ENCODE measurements at places on chromosomes 2 and 18. TPM values are rescaled to one million over a fixed set of nuclear protein-coding genes. Genes with fewer than 3 reads are reported as not detected.

DNA sequence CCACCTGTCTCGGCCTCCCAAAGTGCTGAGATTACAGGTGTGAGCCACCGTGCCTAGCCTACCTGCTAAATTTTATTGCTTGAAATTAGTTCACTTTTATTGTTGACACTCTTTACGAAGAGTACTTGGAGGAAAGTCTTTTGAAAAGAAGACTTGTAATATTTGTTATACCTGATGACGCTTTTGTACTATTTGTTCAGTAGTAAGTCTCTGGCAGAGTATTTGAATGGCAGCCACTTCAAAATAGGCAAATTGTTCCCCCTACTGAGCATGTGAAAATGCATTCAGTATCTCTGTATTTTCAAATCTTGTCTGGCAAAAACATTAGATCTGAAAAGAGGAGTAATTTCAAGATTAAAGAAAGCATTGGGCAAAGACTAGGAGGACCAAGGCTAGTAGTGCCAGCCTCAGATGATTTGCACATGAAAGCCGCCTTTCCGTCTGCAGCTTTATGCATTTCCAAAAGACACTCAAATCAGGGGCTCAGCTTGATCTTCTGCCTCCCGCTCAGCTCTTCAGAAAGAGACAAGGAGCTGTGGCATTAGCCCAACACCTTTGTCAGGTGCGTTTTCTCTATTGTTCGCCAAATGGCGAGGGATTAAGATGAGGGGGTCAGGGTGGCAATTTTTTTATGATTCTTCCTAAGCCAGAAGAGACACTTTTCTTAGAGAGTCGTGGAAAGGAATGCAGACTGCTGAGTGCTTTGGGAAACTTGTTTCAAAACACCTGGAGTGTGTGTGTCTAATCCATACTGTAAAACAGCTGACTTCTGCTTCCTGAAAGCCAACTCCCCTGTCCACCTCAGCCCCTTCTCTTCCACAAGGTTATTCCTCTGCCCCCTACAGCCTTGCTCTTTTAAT, 18.8 kb upstream of the FOXI3 start:
- peaks cover 6% of the 10 kb centered on the region for H3K4me1 ChIP-seq
- no peak overlapping the region for H3K27ac ChIP-seq
- no peak overlapping the region for H3K4me3 ChIP-seq
- no peaks in the 10 kb centered on the region for H3K36me3 ChIP-seq

- H3K27ac ChIP-seq, result no peak overlapping the region
- H3K36me3 ChIP-seq, result no peaks in the 10 kb centered on the region
- H3K4me1 ChIP-seq, result peaks cover 3% of the 10 kb centered on the region
- no peaks in the 10 kb centered on the region for H3K27me3 ChIP-seq
Measured at GRCh38 chr2:165253178-165253577, 14.0 kb downstream of the SCN2A start.

- no peaks in the 10 kb centered on the region for H3K27me3 ChIP-seq
- H3K4me3 ChIP-seq, result no peak overlapping the region
- no peak overlapping the region for H3K27ac ChIP-seq
Measured at GRCh38 chr2:157822993-157823392, 53.1 kb downstream of the ACVR1 start.

DNA sequence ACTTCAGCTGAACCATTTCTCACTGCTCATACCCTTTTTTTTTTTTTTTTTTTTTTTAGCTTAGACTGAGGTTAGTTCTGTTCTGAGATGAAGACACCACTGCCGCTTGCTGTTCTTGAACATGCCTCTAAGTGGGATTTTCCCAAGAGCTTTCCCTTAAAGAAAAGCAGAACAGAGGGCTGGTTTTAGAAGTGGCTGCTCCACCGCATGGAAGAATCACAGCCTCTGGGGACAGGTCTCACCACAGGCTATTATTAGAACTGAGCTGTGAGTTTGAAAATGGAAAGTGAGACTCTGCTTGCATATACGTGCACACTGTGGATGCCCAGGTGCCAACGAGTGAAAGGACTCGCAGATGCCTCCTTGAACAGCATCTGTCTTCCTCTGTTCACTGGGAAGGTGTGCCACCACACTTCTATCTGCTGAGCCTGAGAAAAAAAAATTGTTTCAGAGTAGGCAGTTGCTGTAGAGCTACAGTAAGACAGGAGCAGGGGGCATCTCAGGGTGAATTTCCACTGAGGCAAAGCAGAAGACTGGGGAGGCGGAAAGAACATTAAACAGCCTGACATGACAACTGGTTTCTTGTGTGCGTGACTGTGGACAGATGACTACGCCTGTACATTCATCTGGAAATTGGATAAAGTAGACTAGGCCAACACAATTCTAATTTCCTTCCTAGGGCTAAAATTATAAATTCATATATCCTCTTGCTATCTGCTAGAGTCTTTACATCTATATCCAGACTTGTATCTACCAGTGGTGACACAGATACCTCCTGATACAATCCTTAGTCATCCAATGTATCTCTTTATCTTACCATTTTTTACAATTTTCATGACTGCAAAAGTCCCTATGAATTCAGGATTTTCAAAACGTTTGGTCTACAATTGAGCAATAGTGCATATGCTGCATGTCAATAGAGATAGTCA, 1045.7 kb upstream of the CELF4 start:
- H3K4me3 ChIP-seq, result no peak overlapping the region
- no peak overlapping the region for H3K27ac ChIP-seq
- H3K36me3 ChIP-seq, result no peaks in the 10 kb centered on the region
- no peaks in the 10 kb centered on the region for H3K4me1 ChIP-seq
- no peaks in the 10 kb centered on the region for H3K27me3 ChIP-seq

GRCh38 chr2:232139786-232140562, 178.5 kb downstream of the DIS3L2 start:
- DNase-seq, result no peak
- H3K36me3 ChIP-seq, result peaks cover 6% of the 10 kb centered on the region
- H3K27me3 ChIP-seq, result no peaks in the 10 kb centered on the region
- no peak overlapping the region for H3K27ac ChIP-seq
- H3K4me1 ChIP-seq, result no peaks in the 10 kb centered on the region

- H3K4me1 ChIP-seq, result peaks cover 20% of the 10 kb centered on the region
- no peak overlapping the region for H3K27ac ChIP-seq
- H3K27me3 ChIP-seq, result no peaks in the 10 kb centered on the region
- no peak overlapping the region for H3K4me3 ChIP-seq
- H3K36me3 ChIP-seq, result no peaks in the 10 kb centered on the region
Measured at GRCh38 chr2:42193722-42194187, 24.6 kb downstream of the EML4 start.

DNA sequence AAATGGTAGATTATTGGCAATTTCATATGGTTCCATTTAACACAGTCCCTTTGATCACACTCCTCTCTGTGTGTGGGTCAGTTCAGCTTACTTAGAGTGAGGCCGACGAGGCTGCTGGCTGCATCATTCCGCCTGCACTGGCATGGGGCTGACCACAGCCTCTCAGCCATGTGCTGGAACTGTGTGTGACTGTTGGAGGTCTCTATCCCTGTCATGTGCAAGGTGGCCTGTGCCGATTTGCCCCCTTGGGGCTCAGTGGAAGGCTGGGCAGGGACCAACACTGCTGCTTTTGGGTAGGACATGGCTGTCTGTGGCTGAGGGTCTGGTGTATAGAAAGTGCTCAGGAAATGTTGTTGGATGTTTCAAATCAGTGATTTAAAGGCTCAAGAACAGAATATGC, 454.0 kb upstream of the HS6ST1 start:
- H3K27ac ChIP-seq, result no peak overlapping the region
- H3K4me3 ChIP-seq, result no peak overlapping the region
- no peaks in the 10 kb centered on the region for H3K27me3 ChIP-seq
- DNase-seq, result no peak

GRCh38 chr2:149156971-149157740, 118.7 kb downstream of the LYPD6B start:
- peaks cover 30% of the 10 kb centered on the region for H3K4me1 ChIP-seq
- H3K36me3 ChIP-seq, result no peaks in the 10 kb centered on the region
- H3K4me3 ChIP-seq, result no peak overlapping the region
- no peaks in the 10 kb centered on the region for H3K27me3 ChIP-seq
- no peak for DNase-seq
- peak overlapping the region; percentile 72 for H3K27ac ChIP-seq

- H3K27ac ChIP-seq, result no peak overlapping the region
- H3K4me3 ChIP-seq, result no peak overlapping the region
- H3K27me3 ChIP-seq, result no peaks in the 10 kb centered on the region
- H3K36me3 ChIP-seq, result no peaks in the 10 kb centered on the region
- no peaks in the 10 kb centered on the region for H3K4me1 ChIP-seq
Measured at GRCh38 chr2:162473-163382, 101.1 kb downstream of the SH3YL1 start.

GRCh38 chr18:13285874-13286273, 67.3 kb downstream of the LDLRAD4 start:
- no peaks in the 10 kb centered on the region for H3K27me3 ChIP-seq
- peaks cover 5% of the 10 kb centered on the region for H3K36me3 ChIP-seq
- peaks cover 6% of the 10 kb centered on the region for H3K4me1 ChIP-seq
- H3K27ac ChIP-seq, result no peak overlapping the region

DNA sequence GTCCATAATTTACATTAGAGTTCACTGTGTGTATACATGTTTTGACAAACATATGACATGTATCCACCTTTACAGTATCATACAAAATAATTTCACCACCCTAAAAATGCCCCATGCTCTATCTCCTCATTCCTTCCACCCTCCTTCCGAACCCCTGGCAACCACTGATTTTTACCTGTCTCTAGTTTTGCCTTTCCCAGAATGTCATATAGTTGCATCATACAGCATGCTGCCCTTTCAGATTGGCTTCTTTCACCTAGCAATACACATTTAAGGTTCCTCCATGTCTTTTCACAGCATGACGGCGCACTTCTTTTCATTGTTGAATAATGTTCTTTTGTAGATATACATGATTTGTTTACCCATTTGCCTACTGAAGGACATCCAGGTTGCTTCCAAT, 10.4 kb downstream of the LRPPRC start:
- no peaks in the 10 kb centered on the region for H3K27me3 ChIP-seq
- peaks cover 14% of the 10 kb centered on the region for H3K36me3 ChIP-seq
- H3K4me1 ChIP-seq, result peaks cover 4% of the 10 kb centered on the region

ALMS1 gene
- 48.1 TPM for total RNA-seq

RANBP2 gene
- total RNA-seq, result 73.9 TPM

WNT10A gene
- total RNA-seq, result not detected

CLEC4F gene
- not detected for total RNA-seq

GAREM1 gene
- total RNA-seq, result 11.0 TPM

PLGLB2 gene
- total RNA-seq, result 2.2 TPM

PASK gene
- total RNA-seq, result 71.3 TPM

CKAP2L gene
- total RNA-seq, result 31.3 TPM

GREB1L gene
- 80.5 TPM for total RNA-seq

TGFA gene
- total RNA-seq, result 1.4 TPM

KIAA2012 gene
- 0.07 TPM for total RNA-seq

Data from neural crest cell (in vitro differentiated cells).